ENCODE measurements at places on chromosomes 3 and 15. TPM values are rescaled to one million over a fixed set of nuclear protein-coding genes. Genes with fewer than 3 reads are reported as not detected.

Gene NFKBIZ
- 33.2 TPM for total RNA-seq

Gene CIDEC
- 0.18 TPM for total RNA-seq

Gene STRC
- total RNA-seq, result 0.82 TPM

Gene GOLGA8S
- 0.12 TPM for total RNA-seq

Gene GOLGA8T
- total RNA-seq, result 1.8 TPM

Gene DOCK3
- 0.88 TPM for total RNA-seq

Gene AHSG
- 1.3 TPM for total RNA-seq

Gene RASGRP1
- total RNA-seq, result 12.7 TPM

Gene STRA6
- 14.9 TPM for total RNA-seq

Gene CTXN2
- total RNA-seq, result not detected

Gene EFHB
- total RNA-seq, result 1.5 TPM

Gene GASK1A
- 11.2 TPM for total RNA-seq

Gene ECE2
- not detected for total RNA-seq

Gene CCDC9B
- total RNA-seq, result 6.3 TPM

Gene TUBGCP4
- 17.3 TPM for total RNA-seq

Gene KCNMB3
- 3.0 TPM for total RNA-seq

Gene MORC1
- 0.35 TPM for total RNA-seq

Gene ANKRD28
- 54.7 TPM for total RNA-seq

Gene NDUFB4
- total RNA-seq, result 81.2 TPM

Gene TMEM45A
- total RNA-seq, result 15.5 TPM

Gene C3orf70
- total RNA-seq, result 8.8 TPM

Gene LRTM1
- 16.1 TPM for total RNA-seq

Gene CRYGS
- 2.9 TPM for total RNA-seq

Gene SERPINI2
- total RNA-seq, result 0.82 TPM

Gene ZNF639
- 39.0 TPM for total RNA-seq

Gene SLC6A11
- not detected for total RNA-seq

Gene ARHGAP11A
- total RNA-seq, result 8.3 TPM

Gene RTP3
- not detected for total RNA-seq

Gene THRB
- total RNA-seq, result 22.3 TPM

Gene LTK
- total RNA-seq, result 1.7 TPM

Gene KLHL25
- total RNA-seq, result 16.2 TPM

Gene SPRED1
- 40.4 TPM for total RNA-seq

Gene NEIL1
- total RNA-seq, result 25.0 TPM

Gene ATRIP
- total RNA-seq, result 5.8 TPM

Gene DAZL
- total RNA-seq, result not detected

Gene DNAH1
- 13.1 TPM for total RNA-seq

Gene IGSF11
- 4.8 TPM for total RNA-seq

Gene TMEM207
- 12.2 TPM for total RNA-seq

Gene ANKRD63
- total RNA-seq, result 0.58 TPM

Gene MINAR1
- 1.1 TPM for total RNA-seq
